A673 (cell line): ENCODE measurements at places on chromosomes 16 and 17. TPM values are rescaled to one million over a fixed set of nuclear protein-coding genes. Genes with fewer than 3 reads are reported as not detected.

SEPTIN12 gene
- not detected in 2 replicates for total RNA-seq

RHBDL1 gene
- 1.5 and 2.3 TPM in 2 replicates for total RNA-seq

EPOP gene
- total RNA-seq = 4.0 and 5.9 TPM in 2 replicates

MAP2K6 gene
- 14.1 and 20.7 TPM in 2 replicates for total RNA-seq

NPIPA2 gene
- total RNA-seq = 7.8 TPM in 2 replicates

KRT33A gene
- total RNA-seq = not detected in 2 replicates

GRCh38 chr17:35726127-35726952 lies 5.1 kb upstream of the RASL10B start:
- H3K27me3 ChIP-seq = no peaks in the 10 kb centered on the region
- H3K4me1 ChIP-seq = peaks cover 12% of the 10 kb centered on the region
- H3K27ac ChIP-seq = no peak overlapping the region
- peak; percentile 76 for DNase-seq
- H3K36me3 ChIP-seq = peaks cover 4% of the 10 kb centered on the region

DNA sequence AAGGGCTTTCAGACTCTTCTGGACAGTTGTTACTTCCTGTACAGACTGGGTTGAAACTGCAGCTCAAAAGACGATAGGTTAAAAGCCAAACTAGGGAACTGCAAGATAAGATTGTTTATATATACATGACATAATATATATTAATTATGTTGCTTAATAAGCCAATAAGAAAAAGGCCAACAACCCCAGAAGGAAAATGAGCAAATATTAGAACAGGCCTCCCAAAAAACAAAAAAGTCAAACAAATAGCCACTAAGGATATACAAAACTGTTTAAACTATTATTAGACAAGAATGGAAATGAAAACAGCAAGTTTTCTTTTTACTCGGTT lies 495 bp upstream of the CMTR2 start:
- H3K27me3 ChIP-seq = peaks cover 28% of the 10 kb centered on the region
- peaks cover 15% of the 10 kb centered on the region for H3K36me3 ChIP-seq
- H3K4me3 ChIP-seq = peak overlapping the region; percentile 74
- H3K27ac ChIP-seq = peak overlapping the region; percentile 89

GRCh38 chr17:7977805-7978204 lies 24.6 kb upstream of the GUCY2D start:
- no peak for DNase-seq
- no peaks in the 10 kb centered on the region for H3K36me3 ChIP-seq
- no peak overlapping the region for H3K4me3 ChIP-seq
- no peaks in the 10 kb centered on the region for H3K27me3 ChIP-seq

GRCh38 chr17:65142247-65142646 lies 5.1 kb downstream of the RGS9 start:
- H3K27me3 ChIP-seq = peaks cover 26% of the 10 kb centered on the region
- no peaks in the 10 kb centered on the region for H3K36me3 ChIP-seq
- no peak for DNase-seq

DNA sequence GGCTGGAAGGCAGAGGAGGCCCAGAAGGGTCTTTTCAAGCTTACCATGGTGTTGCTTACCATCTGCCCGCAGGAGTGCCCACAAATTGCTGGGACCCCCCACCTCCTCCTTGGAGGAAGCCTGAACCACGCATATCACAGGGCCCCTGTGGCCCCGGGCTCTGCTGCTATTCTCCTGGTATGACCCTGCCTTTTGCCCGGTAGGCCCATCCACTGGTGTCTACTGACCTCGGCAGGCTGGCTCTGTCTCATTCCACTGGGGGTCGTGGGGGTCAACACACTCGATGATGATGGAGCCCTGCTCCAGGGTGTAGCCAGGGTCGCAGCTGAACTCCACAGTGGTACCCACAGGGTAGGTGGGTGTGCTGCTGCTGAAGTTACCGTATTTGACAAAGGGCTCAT lies 8.2 kb upstream of the PHF12 start:
- H3K27me3 ChIP-seq = no peaks in the 10 kb centered on the region
- no peaks in the 10 kb centered on the region for H3K36me3 ChIP-seq
- DNase-seq = no peak
- H3K27ac ChIP-seq = no peak overlapping the region
- H3K4me1 ChIP-seq = no peaks in the 10 kb centered on the region
- no peak overlapping the region for H3K4me3 ChIP-seq

- no peaks in the 10 kb centered on the region for H3K4me1 ChIP-seq
- H3K4me3 ChIP-seq = no peak overlapping the region
- peaks cover under 1% of the 10 kb centered on the region for H3K27me3 ChIP-seq
- H3K36me3 ChIP-seq = no peaks in the 10 kb centered on the region
These were observed 28.5 kb upstream of the MAF start for GRCh38 chr16:79628988-79629387.

- peak overlapping the region; percentile 72 for H3K4me3 ChIP-seq
- DNase-seq = peak; percentile 47
- H3K4me1 ChIP-seq = peaks cover 29% of the 10 kb centered on the region
- H3K27me3 ChIP-seq = no peaks in the 10 kb centered on the region
These were observed 2.9 kb downstream of the RNASEK start for GRCh38 chr17:7014995-7015958.

GRCh38 chr17:19757536-19758180 lies 9.6 kb upstream of the ALDH3A1 start:
- no peaks in the 10 kb centered on the region for H3K4me1 ChIP-seq
- H3K36me3 ChIP-seq = no peaks in the 10 kb centered on the region
- no peak overlapping the region for H3K27ac ChIP-seq
- no peak overlapping the region for H3K4me3 ChIP-seq
- no peak for DNase-seq
- no peaks in the 10 kb centered on the region for H3K27me3 ChIP-seq

GRCh38 chr16:984121-984694 lies 2.6 kb downstream of the SOX8 start:
- H3K27me3 ChIP-seq = peaks cover 20% of the 10 kb centered on the region
- no peak overlapping the region for H3K27ac ChIP-seq
- no peak overlapping the region for H3K4me3 ChIP-seq
- H3K36me3 ChIP-seq = no peaks in the 10 kb centered on the region

DNA sequence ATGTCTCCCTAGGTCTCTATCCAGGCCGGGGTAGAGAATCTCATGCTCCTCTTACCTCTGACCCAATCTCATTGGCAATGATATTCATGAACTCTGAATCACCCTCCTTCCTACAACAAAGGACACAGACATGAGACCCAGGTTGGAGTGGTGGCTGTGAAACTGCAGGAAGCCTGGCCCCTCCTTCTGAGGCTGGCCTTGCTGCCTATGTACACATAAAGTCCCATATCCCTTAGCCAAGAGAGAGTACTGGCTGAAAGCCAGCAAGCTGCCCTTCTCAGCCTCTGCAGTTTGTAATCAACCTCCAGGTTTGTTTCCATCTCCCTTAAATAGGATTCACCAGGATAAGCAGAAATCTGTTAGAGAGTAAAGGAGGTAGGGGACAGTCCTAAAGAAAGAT lies 10.6 kb downstream of the AARSD1 start:
- DNase-seq = no peak
- H3K36me3 ChIP-seq = peaks cover 15% of the 10 kb centered on the region
- H3K4me1 ChIP-seq = no peaks in the 10 kb centered on the region

- H3K4me3 ChIP-seq = no peak overlapping the region
- no peak overlapping the region for H3K27ac ChIP-seq
- peak; percentile 12 for DNase-seq
- H3K4me1 ChIP-seq = no peaks in the 10 kb centered on the region
- no peaks in the 10 kb centered on the region for H3K27me3 ChIP-seq
These were observed 61.2 kb upstream of the NETO2 start for GRCh38 chr16:47204736-47205504.

DNA sequence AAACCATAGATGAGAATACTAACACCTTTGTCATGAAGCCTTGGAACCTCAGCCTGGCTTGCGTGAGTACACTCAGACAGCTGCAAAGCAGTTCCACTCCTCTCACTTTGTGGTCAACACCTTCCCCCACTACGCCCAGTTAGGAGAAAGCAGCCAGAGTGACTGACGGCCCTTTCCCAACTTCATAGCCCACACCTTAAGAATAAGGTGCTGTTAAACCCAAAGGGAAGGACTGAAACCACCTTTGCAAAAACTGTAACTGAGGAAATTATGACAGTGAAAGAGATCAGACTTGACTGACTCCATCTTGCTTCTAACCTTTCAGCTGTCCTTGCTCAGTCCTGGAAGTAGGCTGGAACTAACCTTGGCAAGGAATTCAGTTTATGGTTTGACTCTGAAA lies 13.7 kb downstream of the N4BP1 start:
- no peaks in the 10 kb centered on the region for H3K4me1 ChIP-seq
- no peaks in the 10 kb centered on the region for H3K27me3 ChIP-seq
- H3K4me3 ChIP-seq = no peak overlapping the region
- H3K36me3 ChIP-seq = peaks cover 3% of the 10 kb centered on the region
- H3K27ac ChIP-seq = no peak overlapping the region

DNA sequence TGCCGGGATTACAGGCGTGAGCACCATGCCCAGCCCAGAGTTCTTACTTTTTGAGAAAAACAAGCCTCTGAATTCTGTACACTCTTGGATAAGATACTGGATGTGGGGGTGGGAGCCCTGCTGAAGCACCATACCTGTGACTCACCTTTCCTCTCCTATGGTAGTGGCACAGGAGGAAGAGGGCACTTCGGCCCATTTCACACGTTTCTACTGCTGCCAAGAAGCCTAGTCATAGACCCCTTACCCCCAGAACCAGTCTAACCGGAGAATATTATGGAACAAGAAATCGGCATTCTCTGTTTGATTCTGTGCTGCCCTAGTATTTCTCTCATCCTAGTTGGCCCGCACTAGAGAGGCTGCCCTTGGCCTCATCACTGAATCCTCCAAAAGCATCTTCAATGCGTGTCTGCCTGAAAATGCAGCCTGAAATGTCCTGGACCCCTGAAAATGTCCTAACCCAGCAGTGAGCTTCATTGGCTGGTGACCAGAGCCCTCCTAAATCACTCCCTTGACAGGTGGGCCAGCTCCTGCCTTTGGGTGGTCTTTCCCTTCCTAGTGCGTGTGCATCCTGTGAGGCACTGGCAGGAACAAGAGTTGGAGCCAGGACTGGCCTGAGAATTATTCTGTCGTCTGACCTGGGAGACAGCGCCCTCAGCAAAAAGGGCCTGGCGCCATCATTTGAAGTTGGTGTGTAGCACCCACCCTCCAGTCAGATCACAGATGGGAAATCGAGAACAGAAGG lies 37.9 kb downstream of the NDEL1 start:
- no peak overlapping the region for H3K4me3 ChIP-seq
- H3K4me1 ChIP-seq = peaks cover 15% of the 10 kb centered on the region
- DNase-seq = no peak
- peaks cover 61% of the 10 kb centered on the region for H3K36me3 ChIP-seq
- no peaks in the 10 kb centered on the region for H3K27me3 ChIP-seq
- no peak overlapping the region for H3K27ac ChIP-seq

DNA sequence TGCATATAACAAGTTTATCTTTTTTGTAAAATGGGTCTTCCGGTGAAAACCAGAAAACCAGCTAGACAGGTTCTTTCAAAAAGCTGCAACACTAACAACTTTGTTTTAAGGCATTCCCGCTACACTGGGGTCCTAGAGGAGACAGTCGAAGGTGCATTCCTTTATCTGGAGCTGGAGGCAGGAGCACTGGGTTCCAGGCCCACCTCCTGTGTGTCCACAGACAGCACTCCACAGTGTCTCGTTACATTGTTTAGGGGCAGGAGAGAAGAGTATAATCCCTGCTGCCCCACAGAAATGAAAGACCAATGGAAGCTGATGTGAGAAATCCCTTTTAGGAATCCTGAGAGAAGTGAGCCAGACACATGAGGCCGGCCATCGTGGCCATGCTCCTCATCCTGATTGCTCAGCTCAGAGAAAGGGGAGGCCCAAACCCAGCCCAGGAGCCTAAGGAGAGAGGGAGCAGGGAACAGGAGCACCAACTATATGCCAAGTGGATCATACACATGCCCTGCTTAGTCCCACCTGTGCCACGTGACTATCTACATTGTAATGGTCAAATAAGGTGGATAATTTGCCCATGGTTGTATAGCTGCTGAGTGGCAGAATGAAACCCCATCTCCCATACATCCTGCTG lies 59.5 kb downstream of the CCDC182 start:
- no peak for DNase-seq
- H3K36me3 ChIP-seq = no peaks in the 10 kb centered on the region
- no peaks in the 10 kb centered on the region for H3K4me1 ChIP-seq
- no peak overlapping the region for H3K27ac ChIP-seq
